ENCODE measurements at places on chromosomes 5 and 9.

DNA sequence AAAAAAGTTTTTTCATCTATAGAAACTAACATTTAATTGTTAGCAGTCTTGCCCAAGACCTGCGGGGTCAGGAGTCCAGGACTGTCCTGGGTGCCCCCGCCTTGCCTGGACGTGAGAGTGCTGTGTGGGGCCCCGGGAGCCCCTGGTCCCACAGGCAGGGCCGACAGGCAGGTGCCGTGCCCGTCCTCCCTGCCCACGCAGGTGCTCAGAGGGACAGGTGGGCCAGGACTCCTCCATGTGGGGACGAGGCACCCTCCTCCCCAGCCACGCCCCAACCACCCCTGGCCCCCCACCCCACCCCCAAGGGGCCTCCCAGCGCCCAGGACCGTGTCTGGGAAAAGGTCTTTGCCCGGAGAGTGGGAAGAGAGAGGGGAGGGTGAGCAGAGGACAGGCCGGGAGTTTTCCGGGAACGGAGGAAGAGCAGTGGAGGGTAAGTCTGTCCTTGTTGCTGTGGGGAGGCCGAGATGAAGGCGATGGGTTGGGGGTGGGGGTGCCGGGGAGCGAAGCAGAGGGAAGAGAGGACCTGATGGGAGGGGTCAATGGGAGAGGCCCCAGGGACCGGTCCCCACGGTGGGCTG is 2.7 kb upstream of the LCN12 start:
- DNase-seq = no peak

DNA sequence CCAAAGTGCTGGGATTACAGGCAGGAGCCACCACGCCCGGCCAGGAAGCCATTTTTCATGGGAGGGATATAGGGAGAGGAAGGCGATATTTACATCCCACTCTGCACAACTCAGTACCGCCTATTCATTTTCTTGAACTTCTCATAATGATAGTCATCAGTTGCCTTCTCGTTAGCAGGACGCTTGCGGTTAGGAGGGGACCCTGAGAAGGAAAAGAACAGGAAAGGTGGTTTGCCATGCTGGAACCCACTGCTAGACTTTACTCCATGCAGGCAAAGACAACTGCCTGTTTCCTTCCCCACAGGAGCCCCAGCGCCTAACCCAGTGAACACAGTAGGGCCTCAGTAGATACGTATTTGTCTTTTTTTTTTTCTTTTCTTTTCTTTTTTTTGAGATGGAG is 4.1 kb upstream of the TOR1A start:
- no peak for DNase-seq

GRCh38 chr9:97387936-97388684 is 23.8 kb upstream of the TDRD7 start:
- no peak for DNase-seq

DNA sequence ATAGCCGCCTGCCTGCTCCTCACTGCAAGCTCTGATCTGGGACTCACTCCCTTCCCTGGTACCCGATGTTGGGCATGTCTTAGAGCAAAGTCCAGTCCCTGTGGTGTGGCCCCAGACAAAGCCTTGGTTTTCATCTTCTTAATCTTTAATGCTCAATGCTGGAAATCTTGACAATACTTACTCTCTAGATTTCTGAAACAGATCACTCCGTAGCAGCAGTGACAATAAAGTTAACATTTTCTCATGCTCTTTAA is 260.2 kb upstream of the IRX2 start:
- DNase-seq = no peak

DNA sequence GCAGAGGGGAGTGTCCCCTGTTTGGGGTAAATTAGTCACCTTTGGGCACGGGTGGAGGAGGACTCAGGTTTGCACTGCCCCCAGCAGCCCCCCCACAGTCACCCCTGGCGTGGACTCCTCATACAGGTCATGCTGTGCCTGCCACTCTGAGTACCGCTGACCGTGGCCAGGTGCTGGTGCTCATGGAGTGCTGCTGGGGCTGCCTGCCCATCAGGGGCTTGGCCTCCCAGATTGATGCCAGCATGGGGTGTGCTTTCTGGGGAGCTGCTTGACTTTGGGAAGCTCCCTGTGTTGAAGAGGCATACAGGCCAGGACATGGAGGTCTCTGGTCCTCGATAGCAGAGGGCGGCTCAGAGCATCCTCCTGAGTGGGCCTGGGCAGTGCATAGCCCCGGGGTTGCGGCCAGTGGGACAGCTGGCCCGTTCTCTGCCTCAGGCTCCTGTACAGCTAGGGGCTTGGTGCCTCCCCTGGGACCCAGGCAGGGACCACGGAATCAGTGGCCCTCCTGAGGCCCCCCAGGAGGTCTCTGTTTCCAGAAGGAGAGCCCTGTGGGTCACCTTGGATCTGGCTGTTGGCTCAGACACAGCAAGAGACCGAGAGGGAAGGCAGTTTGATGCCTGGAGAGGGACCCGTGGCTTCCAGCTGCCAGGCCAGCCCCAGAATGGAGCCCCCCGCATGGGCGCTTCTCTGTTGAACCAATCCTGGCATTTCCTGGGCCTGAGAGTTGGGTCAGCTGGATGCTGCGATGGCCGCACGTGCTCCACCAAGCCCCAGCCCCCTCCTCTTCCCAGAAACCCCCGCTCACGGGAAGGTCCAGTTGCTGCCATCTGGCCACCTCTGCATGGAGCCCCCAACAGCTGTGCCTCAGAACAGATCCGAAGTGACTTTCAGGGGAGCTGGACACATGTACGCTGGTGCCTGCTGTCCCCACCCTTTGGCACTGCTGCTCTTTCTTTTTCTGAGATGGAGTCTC is 6.1 kb upstream of the AJM1 start:
- no peak for DNase-seq

- no peak for DNase-seq
Measured at GRCh38 chr5:166602271-166602670, 1689.2 kb upstream of the WWC1 start.

DNA sequence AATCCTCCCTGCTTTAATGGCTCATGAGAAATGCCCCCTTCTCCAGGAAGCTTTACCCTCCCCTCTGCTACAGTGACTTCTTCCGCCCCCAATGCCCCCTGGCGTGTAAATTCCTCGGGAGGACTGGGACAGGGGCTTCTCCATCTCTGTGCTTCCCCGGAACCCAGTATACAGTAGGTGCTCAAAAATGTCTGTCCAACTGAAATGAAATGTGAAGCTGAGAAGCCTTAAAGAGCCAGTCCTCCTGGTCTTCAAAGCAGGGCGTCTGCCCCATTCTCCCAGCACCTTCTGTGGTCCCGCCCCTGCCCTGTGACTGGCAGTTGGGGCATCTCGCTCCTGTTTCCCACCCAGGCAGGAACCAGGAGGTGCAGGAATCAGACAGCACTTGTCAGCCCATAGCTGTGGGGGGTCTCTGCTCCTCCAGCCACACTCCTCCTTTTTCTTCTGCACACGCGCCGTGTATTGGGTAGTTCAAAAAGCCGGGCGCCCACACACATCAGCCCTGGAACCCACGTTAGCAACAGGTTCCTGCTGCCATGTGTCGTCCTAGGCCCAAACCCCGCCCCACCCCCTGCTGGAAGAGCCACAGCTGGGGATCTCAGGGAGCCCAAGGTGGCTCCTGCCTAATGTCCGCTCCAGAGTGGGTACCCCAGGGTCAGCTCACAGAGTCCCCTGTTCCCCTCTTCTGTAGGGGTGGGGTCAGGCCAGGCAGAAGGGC is 16.0 kb downstream of the FIBCD1 start:
- no peak for DNase-seq

DNA sequence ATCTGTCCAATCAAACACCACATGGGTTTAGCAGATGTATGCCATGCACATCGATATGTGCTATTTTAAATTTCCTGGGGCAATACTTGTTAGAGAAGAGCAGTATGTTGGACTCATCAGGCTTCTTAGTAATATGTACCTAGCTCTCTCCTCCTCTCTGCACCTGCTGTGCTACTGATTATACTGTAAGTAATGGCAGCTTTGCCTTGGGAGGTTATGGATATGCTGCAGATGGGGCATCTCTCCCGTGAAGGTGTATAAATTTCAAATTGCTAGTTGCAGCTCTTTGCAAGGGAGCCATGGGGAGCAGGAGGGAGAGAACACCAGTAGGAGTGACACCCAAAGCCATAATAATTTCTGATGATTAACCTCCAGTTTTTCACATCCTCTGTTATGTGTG is 101.5 kb downstream of the SPATA31D1 start:
- DNase-seq = no peak

DNA sequence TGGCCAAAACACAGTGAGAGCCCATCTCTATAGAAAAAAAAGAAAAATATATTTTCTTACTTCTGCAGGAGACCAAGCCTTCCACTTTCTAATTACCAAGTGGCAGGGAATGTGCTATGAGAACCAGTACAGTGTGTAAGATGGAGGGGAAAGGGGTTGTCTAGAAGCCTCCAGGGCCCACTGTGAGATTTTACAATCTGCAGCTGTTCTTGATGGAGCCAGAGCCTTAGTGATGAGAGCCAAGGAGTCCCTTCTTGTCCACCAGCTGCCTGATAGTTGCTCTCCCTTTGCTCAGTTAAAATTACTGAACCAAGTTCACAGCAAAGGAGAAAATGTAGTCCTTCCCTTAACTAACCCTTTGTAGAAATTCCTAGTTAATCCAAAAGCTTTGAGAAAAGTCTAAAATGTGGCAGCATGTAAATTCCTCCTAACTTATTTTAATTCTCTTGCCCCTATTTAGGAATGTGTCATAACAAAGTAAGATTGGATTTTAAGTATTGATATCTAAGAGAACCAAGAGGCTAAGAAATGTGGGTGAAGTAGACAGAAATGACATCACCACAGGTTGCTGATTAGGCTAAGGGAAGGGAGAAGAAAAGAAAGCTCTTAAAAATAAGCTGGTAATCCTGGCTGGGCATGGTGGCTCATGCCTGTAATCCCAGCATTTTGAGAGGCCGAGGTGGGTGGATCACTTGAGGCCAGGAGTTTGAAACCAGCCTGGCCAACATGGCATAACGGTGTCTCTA is 19.3 kb downstream of the SRP19 start:
- no peak for DNase-seq

DNA sequence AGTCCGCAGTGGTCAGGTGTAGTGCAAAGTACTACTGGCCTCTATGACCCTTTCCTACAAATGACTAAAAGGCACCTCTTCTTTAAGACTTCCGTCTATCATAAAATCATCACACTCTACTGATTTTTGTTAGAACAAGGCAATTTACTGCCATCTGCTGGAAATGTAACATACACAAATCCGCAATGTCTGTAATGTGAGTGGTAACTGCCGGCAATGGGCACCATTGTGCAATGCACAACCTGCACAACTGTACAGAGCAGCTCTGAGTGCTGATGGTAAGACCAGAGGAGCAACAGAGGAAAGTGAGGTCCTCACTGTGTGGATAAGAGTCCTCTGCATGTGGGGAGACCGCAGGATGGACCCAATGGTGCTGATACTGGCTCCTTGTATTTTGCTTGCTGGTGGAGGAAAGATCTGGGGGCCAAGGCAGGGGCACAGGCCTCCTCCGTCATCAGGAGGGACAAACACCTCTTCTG is 103.7 kb downstream of the ATPSCKMT start:
- DNase-seq = peak; percentile 45

DNA sequence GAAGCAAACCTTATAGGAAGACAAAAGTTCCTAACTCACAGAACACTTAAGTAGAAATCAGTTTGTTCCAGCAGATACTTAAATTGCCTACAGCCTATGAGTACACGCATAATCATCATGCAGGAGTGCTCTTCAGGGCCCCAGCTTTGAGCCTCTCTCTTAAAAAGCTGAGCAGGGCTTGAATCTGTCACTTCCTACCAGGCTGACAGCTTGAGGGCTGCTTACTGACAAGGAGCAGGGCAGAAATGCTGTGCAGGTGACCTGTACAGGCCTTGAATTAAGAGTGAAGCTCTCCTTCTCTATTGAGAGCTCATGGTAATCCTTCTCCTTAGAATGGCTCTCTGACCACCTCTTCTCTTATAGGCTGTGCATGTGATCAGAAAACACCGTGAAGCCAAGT is 66.5 kb upstream of the MAST4 start:
- DNase-seq = no peak

GRCh38 chr5:105508519-105508918 is 1945.9 kb upstream of the NUDT12 start:
- no peak for DNase-seq

- no peak for DNase-seq
Measured at GRCh38 chr9:114364134-114365041, 23.4 kb downstream of the AKNA start.

GRCh38 chr5:116482394-116482793 is 92.2 kb downstream of the SEMA6A start:
- no peak for DNase-seq

DNA sequence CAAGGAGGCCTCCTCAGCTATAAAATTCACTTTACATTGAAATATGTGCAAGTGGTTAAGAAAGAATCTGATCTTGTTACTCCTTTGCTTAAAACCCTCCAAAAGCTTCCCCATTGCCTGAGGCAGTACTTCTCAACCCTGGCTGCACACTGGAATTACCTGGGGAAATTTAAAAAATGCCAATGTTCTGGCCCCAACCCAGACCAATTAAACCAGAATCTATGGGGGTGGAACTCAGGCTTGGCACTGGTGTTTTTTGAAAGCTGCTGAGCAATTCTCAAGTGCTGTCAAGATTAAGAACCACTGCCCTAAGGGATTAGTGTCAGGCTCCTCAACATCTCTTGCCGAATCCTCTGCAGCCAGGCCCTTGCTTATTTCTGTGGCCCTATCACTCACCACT is 269.6 kb downstream of the ELAVL2 start:
- DNase-seq = no peak

- no peak for DNase-seq
Measured at GRCh38 chr9:111762556-111762955, 32.2 kb downstream of the SHOC1 start.

DNA sequence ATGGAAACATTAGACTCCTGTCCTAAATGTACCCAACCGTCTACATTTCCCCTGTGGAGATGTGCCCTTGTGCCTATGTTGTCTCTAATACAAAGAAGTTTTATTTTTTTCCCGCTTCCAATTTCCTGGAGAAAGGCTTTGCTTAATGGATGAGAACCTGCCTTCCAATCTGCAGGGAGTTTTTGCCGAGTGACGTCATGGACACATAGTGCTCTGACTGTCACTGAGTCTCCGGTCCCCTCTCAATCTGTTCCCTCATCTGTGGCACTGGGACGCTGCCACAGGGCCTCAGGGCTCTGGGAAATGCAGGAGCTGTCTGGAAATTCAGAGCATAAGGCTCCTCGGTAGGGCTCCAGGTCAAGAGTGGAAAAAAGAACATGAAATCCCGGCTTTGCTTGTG is 144.8 kb downstream of the PDZD2 start:
- DNase-seq = peak; percentile 25

DNA sequence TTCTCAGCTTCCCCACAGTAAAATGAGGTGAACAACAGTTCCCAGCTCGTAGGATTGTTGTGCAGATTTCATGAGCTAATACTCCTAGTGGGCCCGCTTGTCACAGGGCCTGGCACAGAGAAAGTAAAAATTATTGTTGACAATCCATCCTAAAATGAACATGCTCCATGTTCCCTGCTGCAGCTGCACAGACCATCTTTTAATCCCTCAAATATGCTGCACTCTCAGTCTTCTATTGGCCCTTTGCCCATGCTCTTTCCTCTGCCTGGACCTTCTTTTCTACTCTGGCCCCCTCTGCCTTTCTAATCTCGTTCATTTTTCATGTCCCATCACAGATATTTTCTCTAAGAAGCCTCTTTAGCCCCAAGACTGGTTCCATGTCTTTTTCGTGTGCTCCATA is 117.7 kb upstream of the NR3C1 start:
- no peak for DNase-seq
